Endothelial cell (in vitro differentiated cells): ENCODE measurements at places on chromosomes 5 and 9. TPM values are rescaled to one million over a fixed set of nuclear protein-coding genes. Genes with fewer than 3 reads are reported as not detected.
A peak's percentile ranks its signal among the peaks of the same experiment; 100 is the strongest.

GRCh38 chr5:176769911-176770310, 40.4 kb upstream of the UNC5A start:
- no peaks in the 10 kb centered on the region for H3K27me3 ChIP-seq
- H3K36me3 ChIP-seq: no peaks in the 10 kb centered on the region
- no peak overlapping the region for H3K4me3 ChIP-seq
- no peak for DNase-seq
- no peak overlapping the region for H3K27ac ChIP-seq
- H3K4me1 ChIP-seq: no peaks in the 10 kb centered on the region

The SPRY4 gene
- total RNA-seq: 74.2 TPM

The ECM2 gene
- total RNA-seq: not detected

The OR4F3 gene
- not detected for total RNA-seq

DNA sequence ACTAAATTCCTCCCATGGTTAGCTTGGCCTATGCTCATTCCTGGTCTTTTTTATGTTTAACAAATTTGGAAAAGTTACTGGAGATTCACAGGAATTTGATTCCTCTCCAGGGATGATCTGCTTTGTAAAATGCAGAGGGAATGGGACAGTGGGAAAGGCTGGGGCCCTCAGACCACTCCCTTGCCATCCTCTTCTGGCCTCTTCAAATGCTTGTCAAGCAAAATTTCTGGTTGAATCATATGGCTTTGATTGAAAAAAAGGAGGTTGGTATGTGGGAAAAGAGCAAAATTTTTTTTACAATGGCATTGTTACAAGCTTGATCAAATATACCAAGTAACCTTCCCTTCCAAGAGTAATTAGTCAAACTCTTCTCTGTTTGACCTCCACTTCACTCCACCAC, 225.1 kb downstream of the PIK3R1 start:
- H3K27me3 ChIP-seq: peaks cover 2% of the 10 kb centered on the region
- H3K27ac ChIP-seq: no peak overlapping the region
- H3K36me3 ChIP-seq: no peaks in the 10 kb centered on the region
- peaks cover 14% of the 10 kb centered on the region for H3K4me1 ChIP-seq
- no peak for DNase-seq
- H3K4me3 ChIP-seq: no peak overlapping the region

DNA sequence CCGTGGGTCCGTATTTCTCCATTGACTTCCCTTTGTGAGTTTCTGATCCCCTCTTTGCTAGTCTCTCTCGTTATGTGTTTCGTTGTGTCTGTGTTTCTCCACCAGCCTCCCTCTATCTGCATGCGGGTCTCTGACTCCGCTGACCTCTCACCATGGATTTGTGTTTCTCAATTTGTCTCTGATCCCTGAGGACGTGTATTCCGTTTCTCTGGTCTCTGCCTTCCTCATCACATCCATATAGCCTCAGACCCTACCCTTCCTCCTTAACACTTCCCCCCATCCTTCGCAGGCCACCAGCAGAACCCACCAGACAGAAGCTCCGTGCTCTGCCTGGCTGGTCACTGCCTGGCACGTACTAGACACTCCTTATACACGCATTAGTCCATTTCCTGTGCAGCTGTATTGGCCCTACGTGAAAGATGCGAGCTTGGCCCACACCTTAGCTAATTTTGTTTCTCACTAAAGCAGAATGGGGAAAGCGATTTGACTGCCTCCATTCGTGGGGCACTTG, 631 bp downstream of the B4GALT7 start:
- peaks cover 5% of the 10 kb centered on the region for H3K27me3 ChIP-seq
- peak overlapping the region; percentile 61 for H3K27ac ChIP-seq
- no peak for DNase-seq
- peaks cover 35% of the 10 kb centered on the region for H3K36me3 ChIP-seq

- peaks cover 11% of the 10 kb centered on the region for H3K4me1 ChIP-seq
- no peak overlapping the region for H3K27ac ChIP-seq
- H3K27me3 ChIP-seq: no peaks in the 10 kb centered on the region
- DNase-seq: no peak
Measured at GRCh38 chr5:34625246-34625645, 30.9 kb upstream of the RAI14 start.

DNA sequence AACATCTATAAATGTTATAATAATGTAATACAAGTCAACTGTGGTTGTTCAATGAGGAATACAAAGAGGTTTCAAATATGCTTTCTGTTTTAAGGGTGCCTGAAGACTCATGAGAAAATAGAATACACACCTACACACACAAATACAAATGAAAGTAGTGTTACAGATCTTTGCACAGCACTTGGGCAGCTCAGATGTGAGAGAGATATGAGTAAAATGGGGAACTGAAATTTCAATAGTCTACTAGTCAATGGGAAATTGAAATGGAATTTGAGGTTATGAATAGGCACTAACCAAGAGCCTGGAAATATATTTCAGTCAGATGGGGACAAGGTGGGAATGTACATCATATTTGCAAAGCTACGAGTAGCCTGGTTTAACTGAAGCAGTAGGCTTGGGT, 96.6 kb downstream of the ISL1 start:
- no peak overlapping the region for H3K27ac ChIP-seq
- no peaks in the 10 kb centered on the region for H3K36me3 ChIP-seq
- DNase-seq: no peak

DNA sequence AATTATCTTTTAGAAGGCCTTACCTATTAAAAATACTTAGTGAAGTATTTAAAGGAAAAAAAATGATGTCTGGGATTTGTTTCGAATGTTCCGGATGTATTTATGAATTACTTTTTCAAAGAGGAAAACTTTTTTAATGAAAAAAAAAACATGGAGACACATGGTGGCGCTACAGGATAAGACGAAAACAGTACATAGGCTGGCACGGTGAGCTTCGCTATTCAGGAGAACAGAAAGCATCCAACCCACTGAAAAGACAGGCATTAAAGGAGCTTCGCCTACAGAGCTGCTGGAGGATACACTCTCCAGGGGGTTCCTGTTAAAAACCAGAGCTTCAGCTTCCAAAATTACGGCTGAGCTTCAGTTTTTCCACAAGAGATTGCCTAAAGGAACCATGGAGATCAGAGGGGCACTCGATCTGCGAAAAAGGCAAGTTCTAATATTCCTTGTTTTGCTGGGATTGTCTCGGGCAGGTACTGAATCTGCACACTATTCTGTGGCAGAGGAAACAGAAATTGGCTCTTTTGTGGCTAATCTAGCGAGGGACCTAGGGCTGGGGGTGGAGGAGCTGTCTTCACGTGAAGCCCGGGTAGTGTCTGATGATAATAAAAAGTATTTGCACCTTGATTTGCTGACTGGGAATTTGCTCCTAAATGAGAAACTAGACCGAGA, at the start of gene PCDHB14:
TSS of gene PCDHB14 (plus strand) at position 232 of the 672 bp plus-strand sequence. CDS start at position 395, 163 bp downstream.
- H3K36me3 ChIP-seq: peaks cover 33% of the 10 kb centered on the region
- H3K4me1 ChIP-seq: peaks cover 10% of the 10 kb centered on the region
- DNase-seq: peak; percentile 18
- no peak within 1 kb of the TSS for H3K27ac ChIP-seq
- H3K27me3 ChIP-seq: no peaks in the 10 kb centered on the region

The DDX4 gene
- not detected for total RNA-seq

- no peaks in the 10 kb centered on the region for H3K36me3 ChIP-seq
- H3K4me1 ChIP-seq: no peaks in the 10 kb centered on the region
- no peak overlapping the region for H3K4me3 ChIP-seq
- no peak for DNase-seq
Measured at GRCh38 chr9:125998837-125999503, 251.8 kb downstream of the PBX3 start.

The SLC6A3 gene
- total RNA-seq: 0.10 TPM

GRCh38 chr5:98309785-98310598, 463.5 kb upstream of the RGMB start:
- peaks cover 20% of the 10 kb centered on the region for H3K4me1 ChIP-seq
- H3K4me3 ChIP-seq: no peak overlapping the region
- H3K27me3 ChIP-seq: peaks cover 2% of the 10 kb centered on the region

The PLPPR1 gene
- 0.15 TPM for total RNA-seq

GRCh38 chr5:79536193-79536906, 22.4 kb upstream of the HOMER1 start:
- no peaks in the 10 kb centered on the region for H3K36me3 ChIP-seq
- peaks cover 17% of the 10 kb centered on the region for H3K4me1 ChIP-seq
- H3K27me3 ChIP-seq: peaks cover 5% of the 10 kb centered on the region

- H3K36me3 ChIP-seq: peaks cover 29% of the 10 kb centered on the region
- H3K27ac ChIP-seq: no peak overlapping the region
- no peak for DNase-seq
- H3K27me3 ChIP-seq: no peaks in the 10 kb centered on the region
Measured at GRCh38 chr9:131198041-131198715, 72.8 kb downstream of the NUP214 start.

DNA sequence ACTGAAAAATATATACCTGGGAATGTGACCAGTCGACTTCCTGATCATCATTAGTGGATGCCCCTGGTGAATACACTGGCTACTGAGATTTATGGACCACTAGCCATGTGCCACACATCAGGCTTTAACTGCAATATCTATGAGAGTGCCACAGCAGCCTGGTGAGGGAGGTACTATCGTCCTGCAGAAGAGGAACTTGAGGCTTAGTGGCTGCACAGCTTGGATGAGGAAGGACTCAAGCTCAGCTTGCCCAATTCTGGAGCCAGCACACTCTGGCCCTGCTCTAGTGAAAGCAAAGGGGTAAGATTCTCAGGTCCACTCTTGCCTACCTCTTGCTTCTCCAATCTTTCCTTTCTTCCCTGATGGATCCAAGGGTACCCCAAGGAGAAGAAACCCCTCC, 129.3 kb downstream of the ENTREP1 start:
- H3K4me3 ChIP-seq: no peak overlapping the region
- no peak for DNase-seq
- H3K27me3 ChIP-seq: peaks cover 6% of the 10 kb centered on the region
- H3K27ac ChIP-seq: no peak overlapping the region
- H3K36me3 ChIP-seq: peaks cover 10% of the 10 kb centered on the region
- peaks cover 12% of the 10 kb centered on the region for H3K4me1 ChIP-seq

The IL33 gene
- 0.31 TPM for total RNA-seq

The TLX3 gene
- 0.23 TPM for total RNA-seq

The TMEM252 gene
- not detected for total RNA-seq

The INIP gene
- 20.8 TPM for total RNA-seq

DNA sequence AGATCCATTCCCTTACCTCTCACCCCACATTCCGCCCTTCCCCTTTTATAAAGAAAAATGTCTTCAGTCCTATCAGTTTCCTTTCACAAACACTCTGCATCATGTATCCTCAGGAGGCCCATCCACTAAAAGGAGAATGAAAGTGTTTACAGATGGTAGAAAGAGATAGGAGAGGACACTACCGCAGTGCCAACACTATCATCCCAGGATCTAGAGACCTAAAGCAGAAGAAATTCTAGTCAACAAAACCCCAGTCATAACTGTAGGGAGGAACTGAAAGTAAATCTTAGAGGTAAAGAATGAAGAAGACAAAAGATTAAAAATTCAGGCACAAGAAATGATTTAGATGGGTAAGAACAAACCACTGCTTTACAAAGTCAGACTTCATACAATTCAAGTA, 114.1 kb downstream of the MLLT3 start:
- H3K4me1 ChIP-seq: peaks cover 15% of the 10 kb centered on the region
- no peak overlapping the region for H3K27ac ChIP-seq
- no peak overlapping the region for H3K4me3 ChIP-seq
- H3K27me3 ChIP-seq: peaks cover 3% of the 10 kb centered on the region
- DNase-seq: no peak
- no peaks in the 10 kb centered on the region for H3K36me3 ChIP-seq

GRCh38 chr5:51465165-51465564, 81.9 kb downstream of the ISL1 start:
- peak overlapping the region; percentile 31 for H3K27ac ChIP-seq
- no peak for DNase-seq
- H3K4me1 ChIP-seq: peaks cover 4% of the 10 kb centered on the region
- no peak overlapping the region for H3K4me3 ChIP-seq
- no peaks in the 10 kb centered on the region for H3K27me3 ChIP-seq
- no peaks in the 10 kb centered on the region for H3K36me3 ChIP-seq

The N4BP3 gene
- 107 TPM for total RNA-seq

The CARD9 gene
- 0.41 TPM for total RNA-seq

GRCh38 chr5:78717674-78718584, 69.4 kb upstream of the LHFPL2 start:
- no peak overlapping the region for H3K27ac ChIP-seq
- H3K4me3 ChIP-seq: no peak overlapping the region
- H3K4me1 ChIP-seq: peaks cover 26% of the 10 kb centered on the region
- no peaks in the 10 kb centered on the region for H3K36me3 ChIP-seq
- H3K27me3 ChIP-seq: no peaks in the 10 kb centered on the region

GRCh38 chr9:128575469-128575868, 23.1 kb downstream of the SPTAN1 start:
- no peak overlapping the region for H3K27ac ChIP-seq
- H3K36me3 ChIP-seq: peaks cover 69% of the 10 kb centered on the region
- H3K27me3 ChIP-seq: peaks cover 2% of the 10 kb centered on the region
- no peaks in the 10 kb centered on the region for H3K4me1 ChIP-seq
- DNase-seq: no peak

The ADAMTS16 gene
- 27.8 TPM for total RNA-seq

GRCh38 chr5:142012186-142012785, 541 bp downstream of the GNPDA1 start:
- H3K4me1 ChIP-seq: peaks cover 16% of the 10 kb centered on the region
- peak; percentile 45 for DNase-seq
- H3K4me3 ChIP-seq: peak overlapping the region; percentile 88
- no peaks in the 10 kb centered on the region for H3K27me3 ChIP-seq
- H3K36me3 ChIP-seq: peaks cover 4% of the 10 kb centered on the region
- peak overlapping the region; percentile 11 for H3K27ac ChIP-seq

- H3K36me3 ChIP-seq: peaks cover 4% of the 10 kb centered on the region
- DNase-seq: no peak
- no peak overlapping the region for H3K27ac ChIP-seq
- H3K27me3 ChIP-seq: peaks cover 2% of the 10 kb centered on the region
- peaks cover 5% of the 10 kb centered on the region for H3K4me1 ChIP-seq
Measured at GRCh38 chr5:180175015-180175431, 34.0 kb downstream of the RASGEF1C start.

The POLR3G gene
- total RNA-seq: 5.9 TPM

The PCA3 gene
- total RNA-seq: 0.62 TPM

The EIF4E1B gene
- total RNA-seq: 0.54 TPM

The SLC34A1 gene
- not detected for total RNA-seq

The OR1L4 gene
- total RNA-seq: not detected
